ENCODE measurements at places on chromosomes 1 and 21.

DNA sequence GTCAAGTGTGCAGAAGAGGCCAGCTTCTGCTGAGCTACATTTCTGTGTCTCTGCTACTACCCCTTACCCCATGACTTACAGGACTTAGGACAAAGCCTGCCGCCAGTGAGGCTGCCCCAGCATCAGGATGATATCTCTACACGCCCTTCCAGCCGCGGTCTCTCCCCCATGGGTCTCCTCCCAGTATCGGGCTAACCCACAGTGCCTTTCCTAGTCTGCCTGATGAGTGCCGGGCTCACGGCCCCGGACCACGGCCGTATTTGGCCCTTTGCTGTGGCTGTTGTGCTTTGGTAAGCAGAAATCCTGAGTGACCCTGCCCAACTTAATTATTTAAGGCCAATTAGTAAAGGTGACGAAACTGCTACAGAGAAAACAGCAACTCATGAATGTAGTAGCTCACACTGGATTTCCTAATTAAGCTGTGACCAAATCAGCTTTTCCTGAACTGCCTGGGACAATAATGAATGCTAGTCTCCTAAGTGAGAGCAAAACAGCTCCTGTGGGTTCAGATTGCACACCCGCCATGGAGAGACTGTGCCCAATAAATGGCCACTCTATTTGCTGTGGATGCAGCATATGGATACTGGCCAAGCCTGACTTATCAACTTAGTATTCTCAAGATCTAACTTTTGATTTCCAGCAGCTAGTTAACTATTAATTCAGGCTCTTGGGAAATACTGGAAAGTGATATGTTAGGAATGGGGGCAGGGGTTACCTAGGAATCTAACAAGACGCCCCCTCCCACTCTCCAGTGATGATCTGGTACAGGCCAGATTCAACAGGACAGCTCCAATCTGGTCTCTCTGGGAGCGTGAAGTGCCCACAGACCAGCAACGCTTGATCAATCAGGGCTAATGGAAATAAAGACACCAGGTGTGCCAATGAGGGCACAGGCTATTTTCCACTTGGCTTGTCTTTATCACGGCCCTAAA lies 123.3 kb upstream of the IFFO2 start:
- no peak for DNase-seq

GRCh38 chr1:100959502-100960060 lies 63.7 kb downstream of the SLC30A7 start:
- DNase-seq: no peak

DNA sequence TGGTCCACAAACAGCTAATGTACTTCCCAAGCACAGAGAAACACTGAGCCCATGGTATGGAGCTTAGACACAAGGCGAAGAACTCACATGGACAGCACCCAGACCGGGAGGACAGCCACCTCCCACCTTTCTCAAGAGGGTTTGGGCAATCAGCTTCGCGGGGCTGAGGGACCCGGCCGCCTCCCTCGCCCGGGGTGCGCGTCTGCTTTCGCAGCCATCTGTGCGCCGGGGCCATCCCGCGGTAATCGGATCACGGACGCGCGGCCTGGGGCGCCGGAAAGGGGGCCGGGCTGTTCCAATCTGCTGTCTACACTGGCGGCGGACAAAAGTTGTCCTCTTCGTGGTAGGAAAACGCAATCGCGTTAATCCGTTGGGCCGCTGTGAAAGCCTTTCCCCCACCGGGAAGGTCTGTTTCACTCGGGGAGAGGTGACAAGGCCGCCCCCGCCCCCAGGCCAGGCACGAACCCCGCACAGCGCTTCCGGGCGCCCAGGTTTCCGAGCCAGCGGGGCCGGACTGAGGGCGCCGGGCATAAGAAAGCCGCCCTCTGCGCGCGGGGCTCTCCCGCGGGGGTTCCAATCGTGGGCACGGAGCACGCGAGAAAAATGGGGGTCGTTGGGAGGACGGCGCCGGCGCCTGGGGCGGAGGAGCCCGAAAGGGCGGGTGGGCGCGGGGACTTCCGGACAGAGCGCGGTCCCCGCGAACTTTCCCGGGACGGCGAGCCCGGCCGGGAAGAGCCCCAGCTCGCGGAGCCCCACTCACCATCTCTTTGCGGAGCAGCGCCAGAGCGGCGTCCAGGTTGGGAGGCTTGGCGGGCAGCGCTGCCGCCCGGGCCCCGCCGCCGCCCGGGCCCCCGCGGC lies 664 bp downstream of the FAM89A start:
- DNase-seq: no peak

- DNase-seq: peak; percentile 95
Measured at GRCh38 chr1:245091818-245092637, 62.8 kb upstream of the KIF26B start.

- no peak for DNase-seq
Measured at GRCh38 chr1:203671047-203671446, 44.4 kb downstream of the ATP2B4 start.

DNA sequence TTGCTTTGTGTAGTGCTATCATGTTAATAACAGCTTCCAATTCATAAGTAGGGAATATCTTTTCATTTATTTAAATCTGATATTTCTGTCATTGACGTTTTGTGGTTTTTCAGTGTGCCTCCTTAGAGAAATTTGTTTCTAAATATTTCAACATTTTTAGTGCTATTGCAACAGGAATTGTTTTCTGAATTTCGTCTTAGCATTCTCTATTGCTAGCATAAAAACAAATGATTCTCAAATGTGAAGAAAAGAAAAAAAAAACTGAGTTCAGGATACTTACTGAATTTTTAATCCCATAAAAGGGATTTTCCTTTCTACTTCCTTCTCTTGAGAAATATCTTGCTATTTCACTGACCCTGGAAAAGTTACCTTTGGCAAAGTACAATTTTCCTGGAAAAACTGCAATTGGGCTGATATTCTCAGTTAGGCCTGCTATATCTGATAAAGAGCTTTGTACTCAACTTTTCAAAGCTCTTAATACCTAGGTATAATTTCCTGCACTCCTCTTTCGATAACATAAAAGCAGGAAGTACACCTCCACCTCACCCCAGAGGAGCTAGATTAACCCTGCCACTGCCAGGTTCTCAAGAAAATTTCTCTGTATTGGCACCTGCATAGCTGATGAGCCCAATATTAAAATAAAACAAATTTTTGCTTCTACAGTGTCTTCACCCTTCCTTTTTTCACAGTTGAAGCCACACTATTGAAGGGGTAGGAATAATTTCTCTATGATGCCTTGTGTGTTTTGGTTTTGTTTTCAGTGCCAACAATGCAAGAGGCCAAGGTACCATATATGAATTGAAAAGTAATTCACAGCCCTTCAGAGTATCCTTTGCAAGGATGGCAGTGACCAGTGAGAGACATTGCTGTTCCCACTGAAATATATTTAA lies 35.6 kb downstream of the PTPN14 start:
- no peak for DNase-seq

DNA sequence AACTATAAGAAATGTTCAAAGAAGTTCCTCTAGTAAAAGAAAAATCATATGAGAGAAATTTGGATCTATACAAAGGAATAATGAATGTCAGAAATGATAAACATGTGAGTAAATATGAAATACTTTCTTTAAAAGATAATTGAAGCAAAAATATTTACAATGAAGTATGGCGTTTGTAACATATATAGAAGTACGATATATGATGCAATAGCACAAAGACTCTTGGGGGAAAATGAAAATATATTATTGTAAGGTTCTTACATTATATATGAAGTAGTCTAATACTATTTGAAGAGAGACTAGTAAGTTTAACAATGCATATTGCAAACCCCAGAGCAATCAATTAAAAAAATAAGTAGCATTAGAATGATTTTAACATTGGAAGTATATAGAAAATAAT lies 20.3 kb upstream of the CCN1 start:
- no peak for DNase-seq

DNA sequence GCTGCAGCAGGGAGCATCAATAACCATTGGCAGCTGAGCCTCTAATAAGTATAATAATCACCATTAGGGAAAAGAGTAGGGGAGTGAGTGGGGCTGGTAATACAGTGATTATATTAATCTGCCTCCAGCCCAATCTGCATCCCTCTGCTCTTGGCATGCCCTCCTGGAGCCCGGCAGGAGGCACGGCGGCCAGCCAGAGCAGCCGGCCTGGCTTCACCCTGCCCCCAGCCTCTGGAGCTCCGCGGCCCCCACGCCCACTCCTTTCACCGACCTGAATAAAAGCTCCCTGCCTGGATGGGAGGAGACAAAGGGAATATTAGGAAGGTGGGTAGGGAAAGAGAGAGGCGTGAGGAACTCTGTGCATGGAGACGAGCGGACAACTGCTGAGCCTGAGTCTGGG lies 28.3 kb downstream of the OPTC start:
- DNase-seq: no peak
